H9 (cell line): ENCODE measurements at places on chromosomes 6 and 20.

DNA sequence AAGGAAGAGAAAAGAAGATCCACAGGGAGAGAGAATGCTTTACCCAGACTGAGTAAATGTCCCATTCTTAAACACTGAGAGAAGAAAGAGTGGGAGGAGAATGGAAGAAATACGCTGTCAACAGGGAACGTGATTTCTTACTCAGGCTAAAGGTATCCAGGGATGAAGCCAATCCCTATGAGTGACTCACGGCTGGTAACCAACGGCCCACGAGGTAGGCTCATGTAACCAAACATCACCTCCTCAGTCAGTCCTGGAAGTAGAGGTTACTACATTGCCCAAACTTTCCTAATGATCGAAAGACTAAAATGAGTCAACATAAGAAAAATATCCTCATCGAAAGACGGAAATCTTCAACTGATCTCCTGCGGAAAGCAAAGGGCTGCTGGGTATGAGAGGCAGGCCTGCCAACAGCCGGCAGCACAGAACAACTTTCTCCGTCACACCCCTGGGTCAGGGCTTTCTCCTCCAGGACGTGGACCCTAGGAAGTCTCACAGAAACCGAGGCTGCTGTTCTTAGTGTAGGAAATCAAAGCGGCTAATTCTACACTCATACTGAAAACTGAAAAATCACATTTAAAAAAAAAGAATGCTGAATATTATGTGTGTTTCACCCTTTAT is 292.6 kb downstream of the GMDS start:
- no peak for DNase-seq

DNA sequence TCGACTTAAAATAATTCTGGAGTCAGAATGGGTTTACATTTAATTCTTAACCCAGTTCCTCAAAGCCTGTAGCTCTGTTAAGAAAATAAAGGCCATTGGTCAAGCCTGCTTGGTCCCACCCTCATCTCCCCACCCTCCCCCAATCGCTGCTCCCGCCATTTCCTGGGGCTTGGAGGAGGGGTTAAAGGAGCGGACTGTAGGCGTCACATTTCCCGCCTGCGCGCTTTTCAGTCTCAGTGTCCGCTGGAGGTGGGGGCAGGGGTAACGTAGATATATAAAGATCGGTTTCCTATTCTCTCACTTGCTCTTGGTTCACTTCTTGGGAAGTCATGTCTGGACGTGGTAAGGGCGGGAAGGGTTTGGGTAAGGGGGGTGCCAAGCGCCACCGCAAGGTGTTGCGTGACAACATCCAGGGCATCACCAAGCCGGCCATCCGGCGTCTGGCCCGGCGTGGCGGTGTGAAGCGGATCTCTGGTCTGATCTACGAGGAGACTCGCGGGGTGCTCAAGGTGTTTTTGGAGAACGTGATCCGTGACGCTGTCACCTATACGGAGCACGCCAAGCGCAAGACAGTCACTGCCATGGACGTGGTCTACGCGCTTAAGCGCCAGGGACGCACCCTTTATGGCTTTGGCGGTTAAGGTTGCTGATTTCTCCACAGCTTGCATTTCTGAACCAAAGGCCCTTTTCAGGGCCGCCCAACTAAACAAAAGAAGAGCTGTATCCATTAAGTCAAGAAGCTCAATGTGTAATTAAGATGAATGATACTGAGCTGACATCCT is 58.9 kb downstream of the TRIM38 start:
- DNase-seq, result peak; percentile 96

- no peak for DNase-seq
Measured at GRCh38 chr20:16802652-16802935, 54.4 kb downstream of the OTOR start.

GRCh38 chr6:27720607-27721580 is 191.3 kb downstream of the OR2B2 start:
- DNase-seq, result peak; percentile 74

GRCh38 chr20:56245761-56246160 is 2.8 kb upstream of the MC3R start:
- DNase-seq, result no peak

GRCh38 chr6:131251590-131252199 is 116.4 kb downstream of the AKAP7 start:
- DNase-seq, result no peak

DNA sequence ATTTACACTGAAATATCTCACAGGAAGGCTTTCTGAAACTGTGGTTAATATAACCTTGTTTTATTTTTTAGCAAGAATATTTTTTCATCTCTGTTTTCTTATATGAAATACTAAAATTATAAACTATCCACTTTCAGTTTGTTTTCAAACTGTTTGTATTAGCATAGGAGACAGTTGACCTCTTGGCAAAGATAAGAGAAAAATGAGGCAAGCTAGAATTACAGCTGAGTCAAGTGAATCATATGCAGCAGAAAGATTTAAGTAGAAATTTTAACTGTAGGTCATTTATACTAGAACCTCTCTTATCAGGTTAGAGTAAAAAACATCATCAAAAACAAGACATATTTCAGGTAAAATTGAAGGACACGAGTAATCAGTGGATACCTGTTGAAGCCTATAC is 792.6 kb downstream of the PHF3 start:
- DNase-seq, result no peak

DNA sequence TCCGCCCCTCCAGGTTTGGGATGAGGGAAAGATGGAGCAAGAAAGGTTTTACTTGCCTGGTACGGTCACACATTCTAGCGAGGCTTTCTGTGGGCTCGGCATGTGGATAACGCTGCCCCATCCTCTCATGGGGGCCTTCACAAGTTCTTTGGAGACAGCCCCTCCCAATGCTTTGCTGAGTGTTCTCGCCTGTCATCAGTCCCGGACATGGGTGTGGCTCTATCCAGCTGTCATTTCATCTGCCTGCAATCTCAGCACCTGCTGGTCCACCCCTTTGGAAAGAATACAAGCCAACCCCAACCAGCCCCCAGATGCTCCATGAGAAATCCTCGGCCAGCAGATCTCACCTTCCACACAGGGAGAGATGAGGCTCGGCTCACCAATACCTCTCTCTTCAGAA is 30.3 kb upstream of the MDGA1 start:
- no peak for DNase-seq

DNA sequence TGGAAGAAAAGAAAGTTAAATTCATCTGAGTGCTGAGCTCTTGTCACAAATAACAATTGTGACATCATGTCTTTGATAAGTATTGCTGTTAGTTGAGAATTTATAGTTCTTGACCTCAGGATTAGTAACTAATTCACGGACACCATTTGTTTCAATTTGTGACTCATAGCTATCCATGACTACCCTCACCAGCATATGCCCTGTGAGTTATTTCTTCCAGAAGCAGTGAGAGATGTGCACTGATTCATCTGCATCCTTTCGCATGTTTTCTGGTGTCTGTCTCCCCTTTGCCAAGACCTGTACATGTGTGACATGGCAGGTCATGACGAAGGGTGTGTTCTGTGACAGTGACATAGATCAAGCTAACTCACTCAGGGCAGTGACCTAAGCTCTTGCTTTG is 86.9 kb downstream of the SOBP start:
- DNase-seq, result no peak

DNA sequence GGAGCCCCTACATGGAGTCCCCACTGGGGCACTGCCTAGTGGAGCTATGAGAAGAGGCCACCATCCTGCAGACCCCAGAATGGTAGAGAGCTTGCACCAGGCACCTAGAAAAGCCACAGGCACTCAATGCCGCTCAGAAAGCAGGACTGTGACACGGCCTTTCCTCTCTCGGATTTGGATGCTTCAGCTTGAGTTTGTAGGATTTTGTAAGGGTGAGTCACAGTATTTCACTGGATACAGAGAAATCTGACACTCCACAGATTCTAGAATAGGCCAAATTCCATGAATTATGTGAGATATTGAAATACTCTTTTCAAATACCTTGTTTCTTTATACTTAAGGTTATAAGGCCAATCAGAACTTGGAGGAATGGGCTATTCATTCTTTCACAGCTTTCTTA is 424.5 kb downstream of the HTR1B start:
- no peak for DNase-seq

GRCh38 chr20:17658648-17658993 is 23.4 kb downstream of the RRBP1 start:
- DNase-seq, result no peak

DNA sequence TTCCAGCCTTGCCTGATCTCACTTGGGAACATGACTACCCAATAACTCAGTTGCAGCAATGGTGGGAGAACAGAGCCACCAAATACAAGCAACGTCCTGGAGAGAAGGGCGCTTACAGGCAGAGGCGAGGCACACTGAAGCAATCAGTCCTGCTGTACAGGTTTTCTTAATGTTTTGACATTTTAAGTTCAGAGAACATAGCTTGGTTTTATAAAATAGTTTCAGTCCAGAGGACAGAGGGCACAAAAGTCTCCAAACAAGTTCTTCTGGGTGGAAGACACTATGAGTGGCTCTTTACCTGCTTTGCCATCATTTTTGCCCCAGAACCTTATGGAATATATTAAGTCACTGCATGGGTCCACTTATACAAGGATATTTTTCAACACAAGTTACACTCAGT is 103.4 kb upstream of the KCNG1 start:
- DNase-seq, result no peak

DNA sequence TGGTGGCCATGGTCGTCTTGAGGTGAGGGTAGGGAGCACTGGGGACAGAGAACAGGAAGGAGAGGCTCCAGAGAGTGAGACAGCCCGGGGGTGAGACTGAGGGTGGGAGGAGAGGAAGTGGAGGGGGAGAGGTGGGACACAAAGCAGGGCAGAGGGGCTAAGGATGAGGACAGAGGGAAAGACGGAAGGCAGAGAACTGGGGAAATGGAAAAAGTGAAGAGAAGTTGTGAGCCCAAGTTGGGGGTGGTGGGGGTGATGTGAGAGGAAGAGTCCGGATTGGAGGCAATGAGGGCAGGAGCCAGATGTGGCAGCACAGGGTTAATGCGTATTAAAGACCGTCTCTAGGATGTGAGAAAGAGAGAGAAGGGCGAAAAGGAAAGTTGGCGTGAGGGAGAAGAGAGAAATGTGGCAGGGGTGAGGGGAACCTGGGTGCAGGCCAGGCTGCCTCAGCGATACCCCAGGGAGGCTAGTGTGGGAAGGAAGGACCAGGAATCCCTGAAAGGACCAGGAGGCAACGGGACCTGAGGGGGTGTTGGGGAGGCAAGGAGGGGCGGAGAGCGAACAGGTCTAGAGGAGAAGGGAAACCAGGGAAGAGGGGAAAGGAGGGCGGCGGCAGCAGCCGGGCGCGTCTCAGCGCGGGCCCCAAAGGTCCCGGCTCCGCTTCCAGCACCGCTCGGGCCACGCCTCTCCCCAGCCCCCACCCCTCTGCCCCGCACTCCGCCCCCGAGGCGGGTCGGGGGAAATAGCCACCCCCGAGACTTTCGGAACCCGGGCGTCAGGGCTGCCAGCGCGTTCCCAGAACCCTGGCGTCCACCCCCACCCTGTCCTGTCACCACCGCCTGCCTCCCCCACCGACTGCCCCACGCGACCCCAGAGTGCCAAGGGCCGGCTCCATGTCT is at the start of gene PPP1R18:
PPP1R18 (minus strand) TSS at position 637 of the 899 bp plus-strand sequence; CDS start at position 10, 627 bp downstream.
- DNase-seq, result no peak

DNA sequence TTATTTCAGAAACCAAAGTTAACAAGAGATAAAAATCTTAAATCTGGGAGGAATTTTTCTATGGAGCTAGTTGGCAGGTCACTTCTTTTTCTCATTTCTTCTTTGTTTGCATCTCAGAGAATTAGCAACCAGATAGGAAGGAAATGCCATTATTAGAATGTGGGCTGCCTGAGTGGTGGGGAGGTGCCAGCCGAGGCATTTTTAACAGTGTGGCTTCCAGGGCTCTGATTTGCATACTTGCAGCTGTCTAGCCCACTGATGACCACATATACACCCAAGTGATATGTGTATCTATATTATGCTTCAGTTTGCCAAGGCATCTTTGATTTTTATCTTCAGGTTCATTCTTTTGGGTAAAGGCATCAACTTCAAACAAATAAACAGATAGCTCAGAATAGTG is 206.7 kb downstream of the CLIC5 start:
- no peak for DNase-seq

DNA sequence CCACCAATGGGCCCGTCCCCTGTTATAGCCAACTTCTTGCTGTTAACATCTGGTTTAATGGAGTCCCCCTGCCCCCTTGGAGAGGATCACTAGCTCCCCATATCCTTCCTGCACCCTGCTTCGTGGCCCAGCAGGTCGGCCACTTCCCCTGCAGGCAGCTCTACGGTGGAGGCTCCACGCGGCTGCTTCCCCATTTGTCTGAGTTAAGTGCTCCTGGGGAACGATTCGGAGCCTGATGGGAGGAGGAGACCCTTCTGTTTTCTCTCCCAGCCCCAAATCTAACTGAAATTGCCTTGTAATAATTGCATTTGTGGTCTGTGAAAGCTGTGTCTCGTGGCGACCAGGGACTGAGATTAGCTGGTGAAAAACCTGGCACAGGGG is 74.6 kb downstream of the SULF2 start:
- DNase-seq, result no peak

GRCh38 chr6:67825201-67825895 is 809.7 kb upstream of the ADGRB3 start:
- DNase-seq, result no peak

DNA sequence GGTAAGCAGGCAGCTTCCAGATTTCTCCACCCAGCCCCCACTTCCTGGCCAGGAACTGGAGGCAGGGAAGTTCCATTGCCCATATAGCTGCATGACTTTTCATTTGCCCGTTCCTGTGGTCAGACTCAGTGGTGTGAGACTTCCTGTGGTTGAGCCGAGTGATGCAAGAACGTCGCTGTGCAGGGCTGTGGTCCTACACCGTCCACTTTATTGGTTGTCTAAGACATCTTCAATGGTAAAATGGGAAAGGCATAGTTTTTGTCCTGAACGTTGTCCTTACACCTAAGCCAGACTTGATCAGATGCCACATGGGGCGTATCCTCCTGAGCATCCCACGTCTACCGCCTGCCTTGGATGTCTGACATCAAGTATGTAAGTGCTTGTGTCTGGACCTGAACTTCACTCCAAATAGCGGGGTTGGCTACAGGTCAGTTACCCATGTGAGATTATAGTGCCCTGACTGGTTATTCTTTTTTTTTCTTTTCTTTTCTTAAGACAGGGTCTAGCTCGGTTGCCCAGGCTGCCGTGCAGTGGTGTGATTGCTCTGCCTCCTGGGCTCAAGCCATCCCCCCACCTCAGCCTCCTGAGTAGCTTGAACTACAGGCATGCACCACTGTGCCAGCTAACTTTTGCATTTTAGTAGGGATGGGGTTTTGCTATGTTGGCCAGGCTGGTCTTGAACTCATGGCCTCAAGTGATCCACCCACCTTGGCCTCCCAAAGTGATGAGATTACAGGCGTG is 25.9 kb upstream of the GTSF1L start:
- no peak for DNase-seq

- DNase-seq, result no peak
Measured at GRCh38 chr6:156060013-156060412, 604.4 kb upstream of the NOX3 start.

DNA sequence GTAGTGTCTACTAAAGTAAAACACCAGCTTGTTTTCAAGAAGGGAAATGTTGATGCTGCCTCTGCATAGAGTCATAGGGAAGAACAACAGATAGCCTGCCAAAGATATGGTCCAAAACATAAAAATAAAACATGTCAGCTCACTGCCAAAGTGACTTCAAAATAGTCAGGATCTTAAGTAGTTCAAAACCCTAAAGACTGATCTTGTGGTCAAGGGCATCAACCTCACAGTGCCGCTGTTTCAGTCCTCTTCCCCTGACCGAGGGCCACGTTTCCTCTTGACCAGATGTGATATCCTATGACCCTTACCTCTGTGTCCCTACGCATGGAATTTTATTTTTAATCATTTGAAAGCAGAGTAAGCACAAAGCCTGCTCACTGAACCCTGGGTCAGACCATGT is 104.2 kb upstream of the CNKSR3 start:
- DNase-seq, result no peak

GRCh38 chr6:158999154-158999665 is 792 bp downstream of the RSPH3 start:
- no peak for DNase-seq
